ENCODE measurements at places on chromosomes 1 and 21.

DNA sequence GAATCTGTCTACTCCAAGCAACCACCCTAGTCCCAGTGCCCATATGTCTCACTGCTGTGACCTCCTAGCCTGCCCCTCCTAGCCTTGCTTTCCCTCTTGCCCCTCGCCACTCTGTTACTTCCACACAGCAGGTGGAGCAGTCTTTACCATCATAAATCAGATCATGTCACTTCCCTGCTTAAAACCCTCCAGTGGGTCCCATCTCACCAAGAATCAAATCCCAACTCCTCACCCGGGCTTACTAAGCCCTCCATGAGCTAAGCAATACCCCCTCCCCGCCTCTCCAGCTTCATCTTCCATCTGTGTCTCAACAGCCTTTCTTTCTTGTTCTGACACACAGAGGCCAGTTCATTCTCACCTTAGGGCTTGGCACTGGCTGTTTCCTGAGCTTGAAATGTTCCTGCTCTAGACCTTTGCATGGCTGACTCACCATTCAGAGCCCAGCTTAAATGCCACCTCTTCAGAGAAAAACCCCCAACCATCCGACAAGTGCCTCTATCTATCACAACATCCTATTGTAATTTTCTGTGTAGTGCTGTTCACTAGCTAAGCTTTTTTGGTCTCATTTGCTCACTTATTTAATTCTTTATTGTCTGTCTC lies 22.3 kb downstream of the KNCN start:
- DNase-seq: no peak

- no peak for DNase-seq
Measured at GRCh38 chr1:59635097-59635496, 179.7 kb upstream of the HOOK1 start.

- no peak for DNase-seq
Measured at GRCh38 chr1:36807262-36807661, 227.1 kb downstream of the GRIK3 start.

GRCh38 chr1:67535474-67535873 lies 105.3 kb upstream of the SERBP1 start:
- peak; percentile 86 for DNase-seq

DNA sequence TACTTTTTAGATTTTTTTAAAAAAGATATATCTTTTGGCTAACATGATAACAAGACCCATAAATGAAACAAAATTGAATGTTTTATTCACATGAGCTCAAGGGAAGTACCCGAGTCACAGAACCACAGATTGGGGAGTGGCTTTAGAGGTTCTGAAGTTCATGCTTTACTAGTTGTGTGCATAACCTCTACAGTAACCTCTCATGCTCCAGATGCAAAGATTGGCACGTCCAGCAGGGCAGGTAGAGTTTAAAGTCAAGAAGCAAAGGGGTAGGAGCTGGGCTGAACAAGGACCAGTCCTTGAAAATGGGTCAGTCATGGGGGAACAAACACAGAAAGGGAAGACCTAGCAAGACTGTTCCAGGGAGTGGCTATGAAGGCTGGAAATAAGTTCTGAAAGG lies 109.6 kb downstream of the RNF220 start:
- DNase-seq: no peak

DNA sequence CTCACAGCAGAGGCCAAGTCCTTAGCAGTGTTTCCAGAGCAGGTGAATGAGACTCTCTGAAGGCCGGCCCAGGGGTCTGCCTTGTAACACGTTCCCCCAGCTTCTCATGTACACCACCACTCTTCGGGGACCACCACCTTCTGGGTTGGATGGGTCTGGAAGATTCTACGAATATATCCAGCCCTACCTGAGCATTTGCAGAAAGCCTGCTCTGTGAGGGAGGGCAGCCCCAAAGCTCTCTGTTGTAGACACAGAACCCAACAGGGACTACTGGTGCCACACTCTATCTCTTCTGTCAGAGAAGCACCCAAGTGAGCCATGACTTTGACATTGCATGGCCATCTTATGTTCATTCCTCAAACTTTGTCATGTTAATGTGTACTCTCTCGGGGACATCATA lies 61.8 kb downstream of the CD247 start:
- DNase-seq: no peak

- DNase-seq: no peak
Measured at GRCh38 chr1:219365451-219365850, 191.8 kb downstream of the LYPLAL1 start.

DNA sequence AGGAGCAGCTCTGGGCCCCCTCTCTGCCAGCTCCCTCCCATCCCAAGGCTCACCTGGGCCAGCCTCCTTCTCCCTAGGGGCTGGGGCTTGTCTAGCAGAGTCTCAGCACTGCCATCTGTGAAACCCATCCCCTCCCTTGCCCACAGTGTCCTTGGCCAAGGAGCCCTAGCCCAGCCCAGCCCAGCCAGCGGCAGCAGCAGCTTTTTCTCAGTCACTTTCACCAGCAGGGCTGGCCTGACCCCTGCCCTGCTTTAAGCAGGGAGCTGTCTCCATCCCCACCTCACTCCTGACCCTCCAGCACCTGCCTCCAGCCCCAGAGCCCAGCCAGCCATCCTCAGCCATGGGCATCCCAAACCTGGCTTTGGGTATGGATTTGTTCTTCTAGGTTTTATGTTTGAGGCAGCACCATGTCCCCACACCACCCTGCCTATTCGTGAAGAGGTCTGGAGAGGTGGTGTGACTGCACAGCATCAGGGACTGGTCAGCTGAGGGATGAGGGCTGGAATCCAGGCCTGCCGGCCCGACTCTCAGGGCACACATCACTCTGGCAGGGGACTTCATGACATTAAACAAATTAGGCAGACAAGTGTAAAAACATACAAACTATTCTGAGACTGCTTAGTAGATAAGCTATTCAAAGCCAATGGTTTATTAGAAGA lies 36.1 kb upstream of the ABCG1 start:
- no peak for DNase-seq

- no peak for DNase-seq
Measured at GRCh38 chr1:85327759-85328158, 51.3 kb upstream of the BCL10 start.

DNA sequence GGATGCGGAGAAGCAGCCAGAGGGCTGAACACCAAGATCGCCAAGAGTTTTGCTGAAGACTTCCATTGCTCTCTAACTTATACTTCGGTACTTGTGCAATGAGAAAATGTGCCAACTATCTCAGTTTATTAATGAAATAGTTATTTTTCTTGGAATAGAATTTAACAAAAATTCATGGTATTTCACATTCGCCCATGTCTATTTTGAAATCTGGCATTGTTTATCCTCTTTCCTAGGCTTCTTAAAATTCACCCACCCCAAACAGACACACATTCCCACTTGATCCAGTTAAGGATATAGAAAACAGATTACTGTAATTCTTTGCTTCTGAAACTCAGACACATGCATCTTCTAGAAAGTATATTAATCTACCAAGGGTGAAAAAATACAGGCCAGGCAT lies 56.3 kb upstream of the ADAMTS5 start:
- DNase-seq: no peak

DNA sequence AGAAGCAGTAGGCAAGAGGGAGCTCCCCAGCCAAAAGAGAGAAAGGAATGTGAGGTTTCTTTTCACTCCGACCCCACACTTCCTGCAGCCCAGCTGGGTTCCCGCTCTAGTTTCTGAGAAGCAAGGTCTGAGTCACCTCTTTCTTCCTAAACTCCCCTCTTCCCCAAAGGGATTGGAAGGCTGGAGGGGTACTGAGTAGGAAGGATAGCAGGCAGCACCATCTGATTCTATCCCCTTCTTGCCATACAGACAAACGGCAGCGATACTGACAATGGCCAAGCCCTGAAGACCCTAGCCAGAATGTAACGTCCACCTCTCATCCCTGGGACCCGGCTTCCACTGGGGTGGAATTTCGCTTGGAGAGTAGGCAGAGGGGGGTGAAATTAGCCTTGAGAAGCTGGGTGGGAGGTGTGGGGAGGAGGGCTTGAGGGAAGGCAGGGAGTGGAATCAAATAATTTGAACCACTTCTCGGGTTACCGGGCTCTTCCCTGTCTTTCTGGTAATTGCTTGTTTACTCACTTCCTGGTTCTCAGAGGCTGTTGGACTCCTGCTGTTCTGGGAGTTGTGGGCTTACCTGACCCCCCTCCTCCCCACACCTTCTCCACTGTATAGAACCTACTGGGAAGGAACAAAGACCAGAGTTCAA lies 13.2 kb downstream of the IER5 start:
- no peak for DNase-seq

- no peak for DNase-seq
Measured at GRCh38 chr1:5905436-5905835, 86.8 kb downstream of the NPHP4 start.

- DNase-seq: no peak
Measured at GRCh38 chr1:21241771-21242581, 48.3 kb downstream of the ECE1 start.

GRCh38 chr1:174352117-174352516 lies 95.6 kb upstream of the GPR52 start:
- no peak for DNase-seq

DNA sequence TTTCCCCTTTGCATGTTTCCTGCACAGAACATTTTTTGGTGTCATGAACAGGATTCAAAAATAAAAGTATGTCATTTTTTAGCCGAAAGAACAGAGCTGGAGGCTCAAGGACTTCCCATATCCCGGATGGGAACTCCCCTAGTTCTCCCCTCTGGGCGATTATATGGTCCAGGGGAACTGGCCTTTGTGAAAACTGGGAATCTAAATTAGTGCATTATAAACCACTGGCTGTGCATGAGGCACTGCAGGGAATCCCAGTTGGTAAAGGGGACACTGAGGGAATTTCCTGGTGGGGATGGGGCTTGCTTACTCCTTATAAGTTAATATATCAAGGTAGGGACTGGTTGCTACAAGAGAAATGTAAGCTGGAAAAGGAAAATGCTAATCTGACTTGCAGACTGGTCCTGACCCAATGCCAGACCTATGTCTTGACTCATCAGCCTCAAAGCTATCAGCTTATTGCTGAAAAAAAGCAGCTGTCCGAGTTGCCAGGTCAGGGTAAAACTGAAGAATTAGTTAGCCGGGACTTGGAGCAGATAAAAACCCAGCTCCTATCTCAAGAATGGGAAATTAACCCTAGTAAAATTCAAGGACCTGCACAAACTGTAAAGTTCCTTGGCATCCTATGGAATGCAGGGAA lies 122.6 kb downstream of the FCRL5 start:
- DNase-seq: no peak

Data from ureter (tissue), 1 donor.